ENCODE measurements at places on chromosomes 4 and X. TPM values are rescaled to one million over a fixed set of nuclear protein-coding genes. Genes with fewer than 3 reads are reported as not detected.

- DNase-seq, result no peak
Measured at GRCh38 chr4:67035986-67036385, 509.3 kb downstream of the CENPC start.

DNA sequence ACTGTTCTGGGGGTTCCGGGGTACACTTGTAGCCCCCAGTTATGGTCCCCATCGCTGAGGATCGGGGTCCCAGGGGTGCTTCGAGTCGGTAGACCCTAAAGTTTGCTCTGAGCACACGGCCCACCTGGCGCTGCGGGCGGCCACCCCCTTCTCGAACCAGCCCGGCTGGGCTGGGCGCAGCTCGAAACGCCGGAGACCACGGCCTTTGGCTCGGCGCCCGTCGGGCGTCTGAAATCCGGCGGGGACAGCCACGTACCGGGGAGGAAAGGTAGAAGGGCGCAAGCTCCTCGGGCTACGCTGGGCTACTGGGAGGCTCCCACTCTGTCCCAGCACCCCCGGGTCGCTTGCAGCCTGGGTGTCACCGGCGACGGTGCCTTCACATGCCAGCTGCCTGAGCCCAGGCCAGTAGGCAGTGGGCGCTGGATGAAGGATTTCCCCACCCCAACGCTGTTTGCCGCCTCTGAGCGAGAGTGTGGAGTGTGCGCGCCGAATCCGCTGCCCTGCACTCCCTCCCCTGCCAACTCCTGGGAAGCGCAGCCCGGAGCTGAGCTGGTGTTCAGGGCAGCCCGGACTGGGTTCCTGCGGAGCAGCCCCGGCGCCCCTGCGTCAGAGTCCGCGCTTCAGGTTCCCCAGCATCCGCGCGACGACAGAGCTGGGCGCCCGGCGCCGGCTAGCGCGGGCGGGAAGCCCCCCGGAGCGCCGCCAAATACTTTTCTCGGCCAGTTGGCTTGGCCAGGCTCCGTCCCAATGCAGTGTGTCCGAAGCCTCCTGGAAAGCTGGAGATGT, 637 bp downstream of the MAMLD1 start:
- no peak for DNase-seq

- DNase-seq, result no peak
Measured at GRCh38 chr4:1632109-1633104, 51.7 kb downstream of the FAM53A start.

DNA sequence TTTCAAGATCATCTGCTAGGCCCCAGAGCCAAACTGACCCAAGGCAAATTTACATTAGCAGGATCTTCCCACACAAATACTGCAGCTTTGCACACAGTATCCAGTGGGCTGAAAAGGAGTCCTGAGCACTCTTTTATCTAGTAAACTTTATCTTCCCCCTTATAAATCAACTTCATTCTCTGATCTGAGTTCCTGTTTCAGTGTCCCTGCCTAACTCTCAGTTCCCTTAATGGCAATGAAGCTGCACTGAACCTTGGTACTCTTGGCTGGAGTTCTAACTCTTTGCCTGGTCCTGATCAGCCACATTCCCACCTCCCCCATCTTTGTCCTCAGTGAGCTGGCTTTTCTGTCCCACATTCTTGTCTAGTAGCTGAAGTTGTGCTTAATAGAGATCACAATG, 37.4 kb downstream of the EDA2R start:
- DNase-seq, result no peak

The HTR2C gene
- under 0.01 TPM for total RNA-seq
